A549 treated with ZK216348 at 1 μM for 4 hours (cell line): ENCODE measurements at places on chromosomes 4 and X. TPM values are rescaled to one million over a fixed set of nuclear protein-coding genes. Genes with fewer than 3 reads are reported as not detected.

The GPRIN3 gene
- 1.3 to 4.3 TPM (median 3.4 TPM) in 5 replicates for total RNA-seq

The PI4K2B gene
- 2.9 to 9.6 TPM (median 8.4 TPM) in 5 replicates for total RNA-seq

The ATP1B4 gene
- total RNA-seq, result not detected in 5 replicates

The PRDM5 gene
- 3.2 to 5.0 TPM (median 4.7 TPM) in 5 replicates for total RNA-seq

The XAGE2 gene
- total RNA-seq, result not detected in 5 replicates
